ENCODE measurements at places on chromosomes 3 and 15.

DNA sequence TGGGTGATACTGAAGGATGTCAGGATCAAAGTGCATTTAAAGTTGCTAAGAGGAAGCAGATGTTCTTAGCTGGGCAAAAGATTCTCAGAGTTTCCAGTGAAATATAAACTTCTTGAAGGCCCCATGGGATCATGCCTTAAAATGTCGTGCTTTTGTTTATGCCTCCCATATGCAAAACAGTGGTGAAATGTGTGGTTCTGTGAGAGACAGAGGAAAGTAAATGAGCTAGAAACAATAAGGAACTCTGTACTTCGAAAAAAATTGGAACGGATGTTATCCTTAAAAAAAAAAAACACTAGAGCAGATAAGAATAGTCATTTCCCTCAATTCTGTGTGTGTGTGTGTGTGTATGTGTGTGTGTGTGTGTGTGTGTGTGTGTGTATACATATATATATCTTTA, 497.0 kb upstream of the TBL1XR1 start:
- no peak for DNase-seq

GRCh38 chr3:152269056-152269830, 514 bp downstream of the MBNL1 start:
- peak; percentile 82 for DNase-seq

- DNase-seq: no peak
Measured at GRCh38 chr15:65901336-65901735, 32.0 kb downstream of the RAB11A start.

DNA sequence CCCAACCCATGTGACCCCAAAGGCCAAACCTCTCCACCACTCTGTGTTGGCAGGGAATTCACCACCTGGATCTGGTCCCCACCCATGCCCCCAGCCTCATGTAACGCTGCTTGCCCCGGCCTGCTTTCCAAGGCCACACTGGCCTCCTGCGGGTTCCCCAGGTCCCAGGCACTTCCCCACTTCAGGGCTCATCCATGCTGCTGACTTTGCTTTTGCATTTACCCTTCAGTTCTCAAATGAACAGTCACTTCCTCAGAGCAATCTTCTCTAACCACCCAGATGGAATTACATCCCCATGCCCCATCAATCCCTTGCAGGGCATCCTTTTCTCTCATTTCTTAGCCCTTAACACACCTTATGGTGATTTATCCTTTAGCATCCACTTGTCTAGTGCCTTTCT, 9.2 kb downstream of the DAPK2 start:
- no peak for DNase-seq

GRCh38 chr3:32662647-32663046, 22.3 kb upstream of the CNOT10 start:
- DNase-seq: no peak

- DNase-seq: no peak
Measured at GRCh38 chr3:195087328-195087727, 183.6 kb downstream of the XXYLT1 start.

DNA sequence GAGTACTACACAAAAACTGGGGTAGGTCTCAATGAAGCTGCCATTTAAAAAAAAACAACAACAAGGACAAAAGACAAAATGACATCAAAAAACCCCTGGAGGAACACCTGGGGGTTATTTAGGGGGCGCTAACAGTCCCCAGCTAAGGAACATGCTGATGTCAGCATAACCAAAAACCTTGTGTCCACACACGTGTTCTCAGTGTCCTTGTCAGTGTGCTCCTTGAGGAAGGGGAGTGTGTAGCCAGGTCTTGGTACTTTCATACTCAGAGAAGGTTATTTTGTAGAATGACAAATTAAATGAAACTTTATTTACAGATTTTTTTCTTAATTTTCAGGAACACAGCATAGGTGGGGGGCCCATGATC, 31.2 kb upstream of the CLRN1 start:
- DNase-seq: no peak

- DNase-seq: no peak
Measured at GRCh38 chr15:26392956-26393355, 379.9 kb downstream of the GABRB3 start.

- no peak for DNase-seq
Measured at GRCh38 chr3:42895580-42895868, 10.4 kb upstream of the ZNF662 start.

DNA sequence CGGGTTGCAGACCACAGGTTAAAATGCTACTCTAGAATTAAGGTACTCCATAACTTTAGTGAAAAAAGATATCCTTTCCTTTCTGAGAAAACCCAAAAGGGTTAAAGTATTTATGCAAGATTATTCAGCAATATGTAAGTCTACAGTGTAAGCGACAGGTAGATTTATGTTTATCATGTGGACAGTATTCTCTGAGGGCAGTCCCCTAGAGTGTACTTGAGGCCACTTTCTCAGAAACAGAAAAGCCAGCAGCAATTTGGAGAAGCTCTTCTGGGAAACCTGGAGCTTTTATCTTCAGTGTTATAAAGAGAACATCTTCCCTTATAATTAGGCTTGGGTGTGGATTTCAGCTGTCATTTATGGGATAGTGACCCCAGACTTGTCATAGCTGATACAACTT, 8.9 kb downstream of the ST3GAL6 start:
- DNase-seq: no peak

- no peak for DNase-seq
Measured at GRCh38 chr3:146157325-146158060, 3.5 kb downstream of the PLOD2 start.

Data from COR-L47 (cell line).